RWPE1 (cell line): ENCODE measurements at places on chromosomes 7 and 10.

- no peak for DNase-seq
Observed at GRCh38 chr7:55104712-55105433, 86.1 kb downstream of the EGFR start.

DNA sequence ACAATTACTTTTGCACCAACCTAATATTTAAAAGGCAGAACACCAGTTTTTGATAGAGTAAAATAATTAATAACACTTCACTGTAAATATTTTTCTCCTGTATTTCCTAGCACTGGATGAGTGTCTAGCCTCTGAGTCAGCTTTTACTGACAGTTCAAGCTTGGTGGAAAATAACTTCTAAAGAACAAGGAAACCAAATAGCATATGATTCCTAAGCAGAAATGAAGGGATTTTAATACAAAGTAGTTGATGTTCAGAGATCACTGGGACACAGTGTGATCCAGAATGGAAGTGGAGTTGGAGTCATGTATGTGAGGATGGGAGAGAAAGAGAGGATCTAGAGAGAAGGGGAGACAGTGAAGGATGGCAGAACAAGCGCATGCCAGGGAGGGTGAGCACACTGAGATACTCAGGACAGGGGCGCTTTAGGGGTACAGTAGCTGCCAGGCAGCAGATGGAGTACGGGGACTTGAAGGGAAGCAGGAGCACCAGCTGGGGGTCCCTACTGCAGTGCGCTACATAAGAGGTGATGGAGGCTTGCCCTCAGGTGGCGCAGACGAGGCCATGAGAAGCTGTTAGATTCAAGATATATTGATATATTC, 117.9 kb upstream of the KLF6 start:
- DNase-seq: no peak

DNA sequence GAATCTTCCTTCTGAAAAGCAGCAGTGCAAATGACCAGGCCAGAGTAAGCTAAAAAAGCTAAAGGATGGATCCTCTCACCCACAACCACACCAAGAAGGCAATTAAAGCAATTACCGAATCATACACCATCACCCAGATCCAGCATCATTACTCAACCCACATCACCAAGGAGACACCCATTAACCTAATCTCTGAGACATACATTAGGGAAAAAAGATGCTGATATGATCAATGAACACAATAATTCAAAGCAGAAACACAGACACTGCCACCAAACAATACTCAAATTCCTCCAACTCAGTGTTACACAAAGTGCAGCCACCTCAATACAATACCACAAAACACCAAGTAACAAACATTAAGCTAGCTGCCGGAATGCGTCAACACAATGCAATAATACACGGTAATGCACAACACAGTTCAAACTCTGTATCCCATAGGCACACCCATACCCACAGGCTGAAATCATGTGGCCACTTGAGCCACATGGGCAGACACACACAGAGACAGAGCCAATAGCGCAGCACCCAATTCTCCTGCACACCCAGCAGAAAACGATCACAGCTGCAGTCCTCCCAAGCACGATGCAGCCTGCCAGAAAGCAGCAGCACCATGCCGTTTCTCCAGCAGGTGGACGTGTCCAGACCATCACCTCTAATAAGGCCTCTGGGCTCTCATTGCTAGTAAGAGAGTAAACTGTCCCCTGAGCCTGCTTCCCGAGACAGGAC, 21.5 kb downstream of the PAX2 start:
- no peak for DNase-seq

DNA sequence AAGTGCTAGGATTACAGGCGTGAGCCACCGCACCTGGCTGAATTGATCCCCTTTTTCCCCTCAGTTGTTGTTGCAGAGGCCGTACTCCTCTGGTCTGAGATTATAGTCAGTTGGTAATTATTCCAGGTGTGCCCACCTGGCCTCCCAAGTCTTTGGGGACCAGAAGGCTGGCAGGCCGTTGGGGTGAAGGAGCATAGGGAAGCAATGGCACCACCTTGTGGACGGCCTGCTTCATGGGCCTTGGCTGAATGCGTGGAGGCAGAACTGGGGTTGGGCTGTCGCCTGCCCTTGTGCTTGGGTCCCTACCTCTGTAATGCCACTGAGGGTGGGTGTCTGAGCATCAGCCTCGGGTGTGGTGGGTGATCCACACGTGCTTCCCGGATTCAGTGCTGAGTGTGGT, 125.7 kb downstream of the RGS10 start:
- peak; percentile 87 for DNase-seq

DNA sequence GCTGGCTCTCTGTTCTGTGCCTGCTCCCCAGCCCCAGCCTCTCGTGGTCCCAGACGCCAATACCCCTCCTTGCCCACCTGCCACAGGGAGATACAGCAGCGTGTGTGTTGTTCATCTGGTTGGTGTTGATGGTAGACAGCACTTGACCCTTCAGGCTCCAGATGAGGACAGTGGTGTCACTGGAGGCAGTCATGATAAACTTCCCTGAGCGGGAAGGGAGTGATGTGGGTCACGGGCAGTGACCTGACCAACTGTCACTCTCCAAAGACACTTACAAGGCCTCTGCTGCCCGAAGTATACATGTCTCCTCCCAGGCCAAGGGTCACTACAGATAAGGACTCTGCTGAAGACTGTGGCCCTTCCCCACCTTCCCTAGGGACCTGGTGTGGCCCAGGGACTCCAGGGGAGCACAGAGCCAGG, 5.6 kb downstream of the TBL2 start:
- DNase-seq: no peak

DNA sequence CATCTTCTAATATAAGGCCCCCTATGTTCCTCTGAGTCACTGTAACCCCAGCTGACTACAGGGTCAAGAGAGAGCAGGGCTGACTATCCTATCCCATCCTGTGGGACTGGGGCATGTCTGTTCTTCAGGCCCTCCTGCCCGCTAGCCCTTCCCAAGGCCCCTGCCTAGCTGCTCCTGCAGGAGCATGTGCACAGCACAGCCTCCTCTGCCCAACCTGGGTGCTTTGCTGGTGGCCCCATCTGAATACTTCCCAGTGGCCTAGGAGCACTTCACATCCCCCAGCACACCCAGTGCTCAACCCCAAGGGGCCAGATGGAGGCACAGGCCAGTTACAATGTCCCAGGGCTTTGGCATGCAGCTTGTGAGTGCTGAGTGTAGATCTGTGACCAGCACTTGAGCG, 37.3 kb downstream of the AGBL3 start:
- no peak for DNase-seq

GRCh38 chr7:70470746-70471145, 661.2 kb upstream of the GALNT17 start:
- DNase-seq: no peak

GRCh38 chr7:55457801-55458200, 92.7 kb downstream of the LANCL2 start:
- DNase-seq: no peak

- peak; percentile 21 for DNase-seq
Observed at GRCh38 chr7:152336754-152337368, 98.9 kb downstream of the KMT2C start.

DNA sequence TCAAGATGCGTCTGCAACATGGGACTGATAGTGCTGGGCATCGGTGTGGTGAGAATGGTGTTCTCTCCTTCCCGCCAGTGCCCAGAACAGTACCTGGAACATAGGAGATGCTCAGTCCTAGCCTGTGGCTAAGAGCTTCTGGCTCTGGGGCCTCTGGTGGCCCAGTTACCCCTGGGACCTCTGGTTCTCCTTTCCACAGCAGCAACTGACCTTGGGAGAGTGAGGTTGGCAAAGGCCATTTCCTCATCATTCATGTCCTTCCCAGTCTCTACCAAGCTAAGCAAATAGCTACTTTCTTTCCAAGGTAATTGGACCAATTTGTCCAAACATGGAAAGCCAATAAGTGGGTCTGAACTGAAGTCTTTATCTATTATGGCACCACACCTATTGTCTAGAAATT, 11.6 kb upstream of the GOLGA7B start:
- no peak for DNase-seq

- DNase-seq: no peak
Observed at GRCh38 chr10:121079226-121079625, 228.1 kb downstream of the WDR11 start.

- peak; percentile 15 for DNase-seq
Observed at GRCh38 chr7:30531286-30531685, 26.7 kb upstream of the GGCT start.

- no peak for DNase-seq
Observed at GRCh38 chr7:7582596-7582995, 15.9 kb downstream of the MIOS start.

- no peak for DNase-seq
Observed at GRCh38 chr7:20079080-20079479, 138.1 kb downstream of the MACC1 start.

GRCh38 chr10:81943583-81943982, 68.6 kb downstream of the NRG3 start:
- no peak for DNase-seq

GRCh38 chr10:83617172-83617571, 522.1 kb upstream of the GHITM start:
- no peak for DNase-seq

DNA sequence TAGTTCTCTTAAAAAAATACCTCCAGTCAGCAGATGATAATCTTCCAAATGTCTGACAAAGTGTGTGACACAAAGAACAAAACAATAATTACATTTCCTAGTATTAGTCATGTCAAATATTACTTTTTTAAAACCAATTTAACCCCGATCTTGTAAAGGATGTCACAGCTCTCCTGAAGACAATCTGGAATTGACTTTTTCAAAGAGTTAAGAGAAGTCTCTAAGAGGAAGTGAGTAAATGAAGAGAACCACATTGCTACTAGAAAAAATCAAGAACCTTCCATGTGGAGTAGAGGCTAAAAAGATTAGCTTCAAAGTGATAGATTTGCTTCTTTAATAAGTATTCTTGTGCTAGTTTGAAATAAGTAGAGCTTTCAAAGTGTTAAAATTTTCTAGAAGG, 218.2 kb upstream of the IMMP2L start:
- no peak for DNase-seq

DNA sequence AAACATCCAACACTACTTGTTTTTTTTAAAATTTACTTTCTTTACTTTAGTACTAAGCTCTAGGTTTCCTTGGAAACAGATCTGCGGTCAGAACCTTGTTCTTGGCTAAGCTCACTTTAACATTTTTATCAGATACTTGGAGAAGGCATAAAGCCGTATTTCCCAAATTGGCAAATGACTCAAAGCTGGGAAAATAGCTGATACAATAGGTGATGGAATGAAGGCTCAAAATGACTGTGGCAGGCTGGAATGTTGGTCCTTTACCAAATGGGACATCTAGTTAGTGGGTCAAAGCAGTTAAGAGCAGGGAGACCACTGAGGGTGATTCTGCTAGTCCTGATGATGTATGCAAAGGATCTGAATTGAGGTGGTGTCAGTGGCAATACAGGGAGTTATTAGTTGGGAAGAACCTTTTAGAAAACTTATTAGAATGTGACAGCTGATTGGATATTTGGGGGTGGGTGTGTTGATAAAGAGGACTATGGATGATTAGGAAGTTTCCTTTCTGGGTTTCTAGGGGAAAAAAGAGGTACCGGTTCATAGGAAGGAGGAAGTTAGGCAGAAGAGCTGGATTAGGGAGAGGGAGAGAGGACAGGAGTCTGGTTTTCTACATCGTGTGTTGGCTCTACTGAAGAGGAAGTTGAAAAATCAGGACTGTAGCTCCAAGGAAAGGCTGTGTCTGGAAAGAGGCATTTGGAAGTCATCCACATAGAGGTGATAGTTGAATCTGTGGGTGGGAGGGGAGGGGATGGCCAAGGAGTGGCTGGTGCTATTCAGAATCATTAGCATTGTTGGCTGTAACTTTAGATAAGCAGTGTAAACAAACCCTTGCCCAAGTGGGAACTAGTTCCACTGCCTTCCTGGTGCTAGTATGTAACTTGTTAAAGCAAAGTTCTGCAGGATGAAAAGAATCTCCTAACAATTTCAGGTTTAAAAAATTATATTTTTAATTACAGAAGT, 13.1 kb downstream of the PLCE1 start:
- DNase-seq: peak; percentile 59

GRCh38 chr10:83957168-83957947, 182.0 kb upstream of the GHITM start:
- DNase-seq: no peak

DNA sequence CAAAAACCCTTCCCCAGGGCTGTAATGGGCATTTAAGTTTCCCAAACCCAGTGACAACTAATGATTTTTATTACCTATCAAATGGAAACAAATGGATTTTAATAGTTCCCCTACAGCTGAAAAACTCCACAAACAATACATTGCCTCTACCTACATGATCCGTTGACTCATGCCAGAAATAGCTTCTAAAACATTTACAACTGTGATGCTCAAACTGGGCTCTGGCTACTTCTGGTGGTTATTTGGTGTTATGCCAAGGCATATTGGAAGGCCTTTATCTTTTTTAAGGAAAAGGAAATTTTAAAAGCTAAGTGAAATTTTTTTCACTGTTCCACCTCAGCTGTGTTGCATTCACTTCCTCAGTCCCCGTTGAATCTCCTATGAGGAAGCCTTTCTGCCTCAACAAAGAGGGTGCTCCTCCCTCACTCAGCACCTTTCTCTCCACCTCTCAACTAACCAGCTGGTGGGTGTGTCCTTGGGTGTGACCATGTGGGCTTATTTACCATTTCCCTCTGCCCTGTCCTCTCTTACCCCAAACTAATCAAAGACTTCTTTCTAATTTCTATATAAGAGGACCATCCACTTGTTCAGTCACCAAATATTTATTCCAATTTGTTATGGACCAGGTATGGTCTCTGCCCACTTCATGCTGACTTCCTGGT, 82.9 kb downstream of the PRTFDC1 start:
- no peak for DNase-seq

DNA sequence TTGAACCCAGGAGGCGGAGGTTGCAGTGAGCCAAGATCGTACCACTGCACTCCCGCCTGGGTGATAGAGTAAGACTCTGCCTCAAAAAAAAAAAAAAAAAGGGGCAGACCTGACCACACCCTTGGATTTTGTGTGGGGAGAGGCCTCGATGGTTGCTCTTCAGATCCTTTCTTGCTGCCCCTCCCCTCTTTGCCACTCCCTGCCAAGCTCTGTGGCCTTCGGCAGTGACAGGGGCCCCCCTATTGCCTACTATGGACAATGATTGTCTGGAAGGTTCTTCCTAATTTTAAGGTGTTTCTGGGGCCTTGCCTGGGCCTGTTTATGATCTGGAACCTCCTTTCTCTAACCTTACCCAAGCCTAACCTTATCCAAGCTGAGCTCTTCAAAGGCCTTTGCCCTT, 795 bp downstream of the PRF1 start:
- no peak for DNase-seq

GRCh38 chr7:44290252-44290620, 35.2 kb downstream of the CAMK2B start:
- no peak for DNase-seq
